Stimulated activated CD4-positive, alpha-beta T cell treated with anti-CD3 and anti-CD28 coated beads, Interleukin-1b, Interleukin-23, amount 100 ng/mL, for 4 hours (primary cell): ENCODE measurements at places on chromosomes 7 and 10.

- no peak for DNase-seq
Observed at GRCh38 chr7:54390565-54390964, 151.6 kb upstream of the VSTM2A start.

DNA sequence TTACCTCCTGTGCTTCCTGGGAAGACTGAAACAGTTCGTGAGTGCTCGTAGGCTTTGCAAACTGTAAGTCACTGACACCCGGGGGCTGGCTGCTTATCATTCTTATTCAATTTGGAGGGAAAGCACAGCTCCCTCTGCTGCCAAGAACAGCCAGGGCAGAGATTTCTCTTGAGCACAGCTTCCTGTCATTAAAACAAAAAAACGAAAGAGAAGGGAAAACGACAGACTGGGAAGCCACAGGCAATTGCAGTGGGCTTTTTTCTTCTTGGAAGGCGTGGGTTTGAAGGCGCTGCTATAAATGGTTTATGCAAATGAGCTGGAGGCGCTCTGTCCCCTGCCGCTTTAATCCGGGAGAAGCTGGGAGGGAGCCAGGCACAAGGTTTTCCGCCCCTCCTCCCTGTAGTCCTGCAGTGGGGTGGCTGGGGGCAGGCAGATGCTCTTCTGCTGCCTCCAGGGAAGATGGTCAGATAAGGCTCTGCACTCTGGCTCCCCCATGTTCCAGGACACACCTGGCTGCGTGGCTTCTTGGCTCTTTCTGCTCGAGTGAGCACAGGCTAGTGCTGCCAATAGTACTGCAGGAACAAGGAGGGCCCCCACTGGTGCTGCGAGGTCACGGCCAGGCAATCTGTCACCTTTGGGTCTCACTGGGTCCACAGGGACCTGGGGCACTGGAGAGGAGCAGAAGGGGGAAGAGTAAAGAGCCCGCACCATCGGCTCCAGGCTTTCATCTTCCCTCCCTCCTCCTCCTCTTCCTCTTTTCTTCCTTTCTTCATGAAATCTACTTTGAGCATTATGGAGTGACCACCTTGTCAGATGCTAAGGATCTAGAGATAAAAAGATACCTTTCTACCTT lies 49.5 kb downstream of the NEURL1 start:
- no peak for DNase-seq

GRCh38 chr10:132488231-132488821 lies 49.3 kb upstream of the INPP5A start:
- DNase-seq = no peak

DNA sequence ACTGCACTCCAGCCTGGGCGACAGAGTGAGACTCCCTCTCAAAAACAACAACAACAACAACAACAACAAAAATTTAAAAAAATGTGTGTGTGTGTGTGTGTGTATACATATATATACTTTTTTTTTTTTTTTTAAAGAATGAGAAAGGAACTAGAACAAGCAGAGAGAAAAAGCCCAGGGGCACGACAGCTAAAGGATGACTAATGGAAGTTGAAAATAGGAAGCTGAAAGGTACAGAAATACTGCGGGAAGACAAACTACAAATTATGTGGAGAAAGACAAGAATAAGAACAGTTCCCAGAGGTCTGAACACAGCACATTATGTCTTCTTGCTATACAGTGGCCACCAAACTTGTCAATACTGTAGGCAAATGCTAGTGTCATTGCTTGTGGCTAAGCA lies 141.9 kb upstream of the PRSS1 start:
- DNase-seq = no peak

DNA sequence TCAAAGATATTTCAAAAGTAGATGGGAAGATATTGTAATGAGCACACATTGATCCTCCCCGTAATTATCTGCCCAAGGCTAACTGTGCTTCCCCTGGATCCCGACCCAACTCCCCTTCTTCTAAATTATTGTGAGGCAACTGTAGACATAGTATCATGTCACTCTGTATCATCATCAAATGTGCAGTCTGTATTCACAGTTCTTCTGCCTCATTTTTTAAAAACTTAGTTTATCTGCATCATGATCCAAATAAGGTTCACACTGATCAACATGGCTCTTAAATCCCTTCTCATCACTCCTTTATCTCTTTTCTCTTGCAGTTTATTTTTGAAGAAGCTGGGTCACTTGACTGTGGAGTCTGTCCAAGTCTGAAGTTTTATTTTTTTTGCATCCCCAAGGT lies 27.5 kb downstream of the CDCA7L start:
- no peak for DNase-seq

DNA sequence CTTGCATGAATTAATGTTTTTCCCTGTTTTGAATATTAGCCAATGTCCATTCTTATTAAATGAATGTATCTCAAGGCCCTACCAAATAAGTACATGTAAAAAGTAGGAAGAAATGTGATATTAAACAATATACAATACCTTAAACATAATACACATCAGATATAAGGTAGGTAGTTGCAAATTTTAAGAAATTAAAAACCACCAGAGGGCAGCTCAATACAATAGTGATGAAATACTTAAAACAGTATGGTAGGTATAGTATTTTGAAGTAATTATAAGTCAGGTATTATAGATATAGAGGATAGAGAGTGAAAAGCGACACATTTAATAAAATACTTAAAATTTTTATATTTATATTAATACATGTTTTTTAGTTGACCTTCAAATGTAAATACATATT lies 43.6 kb upstream of the CDK14 start:
- DNase-seq = no peak

- no peak for DNase-seq
Observed at GRCh38 chr7:21616796-21617436, 74.1 kb downstream of the DNAH11 start.

DNA sequence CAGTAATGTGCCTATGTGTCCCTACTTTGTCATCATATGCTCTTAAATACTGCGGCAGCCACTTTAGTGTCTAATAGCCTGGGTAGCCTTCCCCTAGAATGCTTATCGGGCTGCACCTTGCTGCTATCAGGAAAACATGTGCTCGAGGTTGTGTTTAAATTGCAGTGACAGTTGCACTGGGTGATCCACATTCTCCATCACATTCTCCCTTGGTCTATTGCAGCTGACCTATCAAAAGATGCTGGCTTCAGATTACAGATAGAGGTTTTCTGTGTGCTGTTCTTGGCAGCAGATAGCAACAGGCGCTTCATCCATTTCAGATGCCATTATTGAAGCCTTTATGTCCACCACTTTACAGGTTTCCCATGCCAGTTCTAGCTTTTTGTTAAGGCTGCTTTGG lies 130.1 kb upstream of the MDFIC start:
- DNase-seq = no peak

GRCh38 chr10:116132780-116133399 lies 140.1 kb downstream of the GFRA1 start:
- no peak for DNase-seq

- DNase-seq = no peak
Observed at GRCh38 chr10:101027106-101027720, 3.7 kb downstream of the PDZD7 start.

GRCh38 chr7:112452102-112452888 lies 2.0 kb downstream of the IFRD1 start:
- DNase-seq = no peak

- no peak for DNase-seq
Observed at GRCh38 chr10:131109291-131109690, 202.2 kb downstream of the TCERG1L start.

DNA sequence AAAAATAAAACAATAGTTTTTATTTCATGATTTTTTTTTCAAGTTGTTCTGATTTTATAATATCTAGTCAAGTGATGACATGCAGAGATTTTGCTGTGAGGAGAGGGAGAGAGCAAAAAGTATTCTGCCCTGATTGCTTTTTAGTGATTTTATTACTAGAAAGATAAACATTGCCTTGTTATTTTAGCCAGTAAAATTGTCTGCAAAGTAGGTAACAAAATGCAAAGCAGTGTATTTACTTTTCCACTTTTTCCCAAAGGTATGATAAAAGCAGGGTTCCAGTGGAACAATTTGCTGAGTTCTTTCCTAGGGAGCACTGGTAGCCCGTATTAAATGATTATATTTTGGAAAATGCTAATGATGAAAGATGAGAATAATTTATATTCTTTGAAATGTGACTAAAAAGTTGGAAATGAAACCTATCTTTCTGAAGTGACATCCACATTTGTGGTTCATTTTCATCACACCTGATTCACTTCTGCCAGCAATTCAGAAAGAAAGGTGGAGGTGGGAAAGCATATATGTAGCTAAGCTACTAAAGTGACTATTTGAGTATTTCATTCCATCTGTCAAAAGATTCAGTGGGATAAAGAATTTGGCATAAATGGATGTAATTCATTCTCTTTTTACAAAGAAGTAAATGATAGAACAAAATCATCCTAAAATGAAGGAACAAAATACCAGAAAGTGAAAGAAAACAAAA lies 300.3 kb downstream of the ADK start:
- DNase-seq = no peak

DNA sequence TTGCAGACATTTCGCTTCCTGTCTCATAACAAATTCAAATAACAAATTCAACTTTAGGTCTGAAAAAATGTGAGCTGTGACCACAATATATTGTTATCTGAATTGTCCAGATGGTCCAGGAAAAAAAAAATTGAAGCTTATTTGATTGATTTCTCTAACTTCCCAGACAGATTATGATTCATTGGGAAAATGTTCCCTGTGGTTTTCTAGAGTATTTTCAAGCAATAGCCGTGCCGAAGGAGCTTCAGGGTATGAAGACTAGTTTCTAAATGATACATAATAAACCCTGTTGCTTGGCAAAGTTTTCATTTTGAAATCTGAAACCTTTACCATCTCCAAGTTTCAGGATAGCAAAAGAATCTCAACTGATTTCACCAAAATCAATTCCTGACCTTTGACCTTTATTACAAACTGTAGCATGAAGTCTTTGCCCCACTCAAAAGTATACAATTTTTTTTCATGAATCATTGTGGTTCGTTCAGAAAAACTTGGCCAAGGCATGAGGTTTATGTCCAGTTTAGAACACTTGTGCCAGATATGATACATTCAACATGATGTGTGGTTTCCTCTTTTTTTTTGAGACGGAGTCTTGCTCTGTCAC lies 109.9 kb downstream of the JCAD start:
- no peak for DNase-seq

GRCh38 chr10:20492447-20492846 lies 404.7 kb downstream of the NEBL start:
- DNase-seq = no peak

GRCh38 chr7:130096243-130096827 lies 26.0 kb downstream of the KLHDC10 start:
- no peak for DNase-seq

DNA sequence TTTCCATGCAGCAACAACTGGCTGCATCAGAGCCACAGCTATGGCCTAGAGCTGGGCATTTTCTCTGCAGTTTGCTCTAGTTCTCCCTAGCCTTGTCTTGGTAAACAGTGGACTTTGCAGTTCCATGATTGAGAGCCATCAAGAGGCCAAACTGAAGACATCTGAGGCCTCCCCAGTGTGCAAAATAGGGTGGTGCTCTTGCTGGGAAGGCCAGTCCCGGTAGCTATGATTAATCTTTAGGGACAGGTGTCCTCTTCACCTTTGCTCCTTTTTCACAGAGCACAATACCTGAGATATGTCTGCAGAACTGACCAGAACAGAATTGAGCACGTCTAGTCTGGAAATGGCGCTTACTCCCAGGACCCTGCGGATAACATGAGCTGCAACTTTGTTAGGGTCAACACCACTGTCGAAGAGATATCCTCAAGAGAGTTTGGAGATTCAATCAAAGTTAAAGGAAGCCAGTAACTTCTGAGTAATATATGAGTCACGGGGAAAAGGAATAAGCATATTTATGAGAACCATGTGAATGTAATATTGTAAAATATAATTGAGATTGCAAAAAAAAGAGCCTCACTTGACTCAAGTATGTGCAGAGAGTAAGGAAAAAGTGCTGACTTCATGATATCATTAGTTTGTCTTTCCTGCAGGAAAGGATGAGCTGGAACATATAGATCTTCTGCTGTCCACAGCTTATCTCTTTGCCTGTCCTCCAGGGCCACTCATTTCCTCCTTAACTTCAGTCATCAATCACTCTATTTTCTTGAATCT lies 76.7 kb downstream of the ANK3 start:
- DNase-seq = no peak

- DNase-seq = no peak
Observed at GRCh38 chr7:1917221-1918062, 247.4 kb downstream of the ELFN1 start.

DNA sequence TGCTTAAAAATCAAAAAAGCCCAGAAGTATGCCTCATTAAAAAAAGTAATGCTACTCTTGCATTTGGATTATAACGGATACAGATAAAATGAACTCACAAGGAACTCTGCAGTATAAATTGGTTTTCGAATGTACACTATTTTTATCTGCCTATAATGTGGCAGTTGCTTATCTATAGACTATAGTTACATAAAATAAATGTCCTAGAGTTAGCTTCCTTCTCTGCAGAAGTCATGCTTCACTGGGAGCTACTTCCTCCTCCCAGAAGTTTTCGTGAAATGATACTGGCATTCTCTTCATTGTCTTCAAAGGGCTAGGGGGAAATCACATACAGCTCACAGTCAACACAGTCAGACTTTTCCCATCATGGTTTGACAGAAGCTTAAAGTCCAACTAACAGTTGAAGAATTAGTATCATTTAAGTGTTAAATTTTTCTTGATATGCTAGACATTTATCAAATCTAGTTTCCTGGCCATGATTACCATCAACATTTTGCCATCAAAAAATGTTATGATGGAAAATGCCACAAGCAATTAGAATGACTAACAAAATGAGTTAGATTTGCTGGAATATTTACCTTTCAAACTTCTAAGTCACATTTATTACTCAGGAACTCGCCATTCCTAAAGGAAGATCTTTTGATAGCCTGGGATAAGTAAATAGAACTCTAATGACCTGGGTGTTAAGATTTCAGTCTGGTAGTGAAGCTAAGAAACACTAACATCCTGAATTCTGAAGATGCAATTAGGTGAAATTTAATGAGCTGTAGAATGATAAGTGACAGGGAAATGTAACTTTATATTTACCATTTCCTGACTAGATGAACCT lies 87.3 kb upstream of the TRIL start:
- no peak for DNase-seq

GRCh38 chr10:124005991-124006392 lies 87.4 kb downstream of the CHST15 start:
- no peak for DNase-seq

DNA sequence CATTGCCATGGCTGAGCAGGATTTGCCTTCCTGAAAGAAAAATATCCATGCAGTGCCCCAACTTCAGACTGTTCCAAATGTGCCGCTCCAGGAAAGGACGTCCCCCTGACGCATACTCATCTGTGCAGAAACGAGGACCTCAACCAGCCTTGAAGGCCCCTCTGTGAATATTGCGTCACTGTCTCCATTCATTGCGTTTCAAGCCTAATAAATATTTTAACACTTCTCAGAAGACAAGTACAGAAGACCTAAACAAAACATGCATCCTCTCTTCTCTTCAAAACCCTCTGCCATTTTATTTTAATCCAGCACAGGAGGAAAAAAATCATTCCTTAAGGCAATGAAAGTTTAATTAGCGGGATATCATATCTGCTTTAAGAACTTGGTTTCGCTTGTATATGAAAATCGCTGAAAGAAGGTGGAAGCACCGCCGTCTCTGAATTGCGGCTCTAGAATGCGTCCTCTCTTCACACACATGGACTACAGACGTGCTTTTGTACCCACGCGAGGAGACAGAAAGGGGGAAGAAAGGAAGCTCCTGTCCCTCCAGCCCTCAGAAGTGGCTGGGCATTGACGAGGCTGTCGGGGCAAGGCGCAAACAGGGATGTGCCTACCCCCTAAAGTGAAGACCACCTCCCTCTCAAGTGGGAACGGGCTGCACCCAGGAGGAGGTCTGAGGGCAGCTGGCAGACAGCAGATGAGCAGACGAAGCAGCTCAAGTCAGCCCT lies 36.8 kb downstream of the RGS10 start:
- no peak for DNase-seq

GRCh38 chr7:74453322-74454011 lies at the start of gene GTF2IRD1:
Gene GTF2IRD1, plus strand, starts transcription at chr7:74453906. Its CDS starts 54,175 bp downstream, at chr7:74508081.
- peak; percentile 30 for DNase-seq
